ENCODE measurements at places on chromosomes 1 and 21.

GRCh38 chr1:20716232-20716631, 1.6 kb downstream of the KIF17 start:
- no peak for DNase-seq

- DNase-seq = no peak
Measured at GRCh38 chr1:56561227-56562019, 17.9 kb downstream of the PLPP3 start.

- DNase-seq = peak; percentile 53
Measured at GRCh38 chr1:167630568-167631385, 745 bp downstream of the RCSD1 start.

DNA sequence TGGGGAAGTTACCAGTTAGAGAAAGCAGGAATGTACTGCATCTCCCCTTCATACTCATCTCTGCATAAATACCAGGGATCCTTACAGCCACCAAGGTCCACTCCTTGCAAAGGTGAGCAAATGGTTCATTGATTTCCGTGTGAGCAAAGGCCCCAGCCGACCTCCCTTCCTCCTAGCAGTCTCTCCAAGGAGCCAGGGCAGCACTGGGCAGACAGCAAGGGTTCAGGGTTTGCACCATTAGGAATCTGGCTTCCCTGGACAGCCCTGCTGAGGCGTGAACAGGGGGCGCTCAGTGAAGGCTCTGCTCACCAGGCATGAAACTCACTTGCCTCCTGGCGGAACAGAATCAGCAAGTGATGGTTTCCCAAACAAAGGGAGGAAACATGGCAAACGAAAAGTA, 65.7 kb downstream of the MRPL37 start:
- no peak for DNase-seq

GRCh38 chr1:62327360-62328055, 8.3 kb upstream of the KANK4 start:
- no peak for DNase-seq

GRCh38 chr1:1136547-1137230, 20.8 kb upstream of the C1orf159 start:
- DNase-seq = peak; percentile 86

- no peak for DNase-seq
Measured at GRCh38 chr1:3313576-3313950, 140.9 kb upstream of the ARHGEF16 start.

DNA sequence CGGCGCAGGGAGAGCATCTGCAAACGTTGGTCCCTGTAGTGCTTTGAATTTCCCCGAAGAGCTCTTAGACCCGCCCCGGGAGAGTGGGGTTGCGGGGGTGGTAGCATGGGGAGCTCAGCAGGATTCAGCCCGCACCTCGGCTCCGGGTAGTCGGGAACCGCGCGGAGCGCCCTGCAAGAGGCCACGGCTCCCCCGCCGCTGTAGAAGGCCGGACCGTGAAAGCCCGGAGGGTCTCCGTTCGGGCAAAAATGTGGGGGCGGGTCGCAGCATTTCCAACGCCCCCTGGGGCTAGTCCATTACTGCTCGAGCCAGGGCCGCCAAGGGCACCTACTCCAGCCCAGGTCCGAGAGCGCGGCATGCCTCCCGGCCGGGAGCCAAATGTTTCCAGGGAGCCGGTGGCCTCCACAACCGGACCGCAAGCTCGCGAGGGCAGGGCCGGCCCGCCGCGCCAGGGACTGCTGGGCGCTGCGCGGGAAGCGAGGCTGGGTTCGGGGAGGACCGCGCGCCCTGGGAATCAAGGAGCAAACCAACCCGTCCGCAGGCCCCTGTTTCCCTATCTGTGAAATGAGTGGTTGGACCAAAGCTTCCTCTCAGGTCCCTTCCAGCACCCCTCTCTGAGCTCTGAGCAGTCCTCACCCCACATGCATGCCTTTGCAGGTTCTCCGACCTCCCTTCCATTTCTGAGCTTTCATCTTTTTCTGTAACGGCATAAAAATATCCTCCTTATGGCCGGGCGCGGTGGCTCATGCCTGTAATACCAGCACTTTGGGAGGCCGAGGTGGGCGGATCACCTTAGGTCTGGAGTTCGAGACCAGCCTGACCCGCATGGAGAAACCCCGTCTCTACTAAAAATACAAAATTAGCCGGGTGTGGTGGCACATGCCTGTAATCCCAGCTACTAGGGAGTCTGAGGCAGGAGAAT, 775 bp upstream of the TMEM63A start:
- DNase-seq = no peak

- no peak for DNase-seq
Measured at GRCh38 chr1:7534061-7534825, 236.9 kb upstream of the VAMP3 start.

GRCh38 chr21:34017039-34017961, 56.1 kb upstream of the MRPS6 start:
- peak; percentile 36 for DNase-seq

- no peak for DNase-seq
Measured at GRCh38 chr1:202405928-202406327, 57.4 kb downstream of the PPP1R12B start.

- DNase-seq = no peak
Measured at GRCh38 chr1:88101041-88101440, 583.0 kb upstream of the PKN2 start.

DNA sequence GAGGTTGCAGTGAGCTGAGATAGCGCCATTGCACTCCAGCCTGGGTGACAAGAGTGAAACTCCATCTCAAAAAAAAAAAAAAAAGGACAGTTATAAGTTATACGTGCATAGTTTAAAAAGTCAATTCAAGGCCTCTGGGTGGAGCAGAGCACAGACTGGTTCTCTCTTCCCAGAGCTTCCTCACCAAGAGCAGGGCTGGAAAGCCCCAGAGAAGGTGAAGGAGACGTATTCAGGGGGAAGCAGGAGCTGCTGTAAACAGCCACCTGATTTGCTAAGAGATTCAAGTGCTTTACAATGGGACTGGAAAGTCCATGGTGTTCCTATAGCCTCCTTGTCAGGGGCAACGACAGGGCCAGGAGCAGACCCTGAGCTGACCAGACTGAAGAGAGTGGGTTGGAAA, 85.0 kb upstream of the LYST start:
- DNase-seq = no peak

- no peak for DNase-seq
Measured at GRCh38 chr1:185850366-185850765, 116.2 kb downstream of the HMCN1 start.

- DNase-seq = no peak
Measured at GRCh38 chr21:16438761-16439160, 709.0 kb downstream of the USP25 start.

- no peak for DNase-seq
Measured at GRCh38 chr1:57363165-57363564, 60.7 kb downstream of the DAB1 start.

DNA sequence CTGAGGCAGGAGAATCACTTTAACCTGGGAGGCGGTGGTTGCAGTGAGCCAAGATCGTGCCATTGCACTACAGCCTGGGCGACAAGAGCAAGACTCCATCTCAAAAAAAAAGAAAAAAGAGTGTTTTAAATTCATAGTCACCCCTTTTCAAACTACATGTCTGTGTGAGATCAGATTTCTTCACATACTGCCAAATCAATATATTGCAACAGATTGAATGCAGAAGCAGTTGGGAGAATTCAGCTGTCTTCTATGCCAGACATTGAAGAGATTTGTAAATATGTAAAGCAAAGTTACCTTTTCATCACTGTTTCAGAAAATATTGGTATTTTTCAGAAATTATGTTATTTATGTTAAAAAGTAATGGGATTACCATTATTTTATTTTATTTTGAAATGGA, 101.1 kb downstream of the TMEM200B start:
- no peak for DNase-seq

DNA sequence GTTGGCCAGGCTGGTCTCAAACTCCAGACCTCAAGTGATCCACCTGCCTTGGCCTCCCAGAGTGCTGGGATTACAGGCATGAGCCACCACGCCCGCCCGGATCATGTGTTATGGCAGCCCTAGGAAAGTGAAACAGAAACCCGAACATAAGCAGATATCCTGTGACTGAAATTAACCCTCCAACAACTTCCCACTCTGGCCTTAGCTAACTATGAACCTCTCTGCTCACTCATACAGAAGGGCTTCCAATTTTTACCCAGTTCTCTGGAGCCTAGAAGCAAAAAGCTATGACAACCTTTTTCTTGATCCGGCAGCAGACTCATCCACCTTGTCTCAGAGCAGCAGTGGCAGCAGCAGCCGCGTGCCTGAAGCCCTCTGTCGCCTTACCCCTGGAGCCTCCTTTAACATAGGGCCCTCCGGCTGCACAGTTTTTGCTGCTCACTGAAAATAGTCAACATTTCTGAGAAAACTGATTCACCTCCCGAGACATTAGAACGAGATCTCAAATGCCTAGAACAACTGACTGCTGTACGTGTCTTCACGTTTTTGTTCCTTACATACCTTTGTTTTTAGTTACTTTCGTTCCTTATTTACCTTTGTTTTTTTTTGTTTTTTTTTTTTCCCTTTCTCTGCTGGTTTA, 9.3 kb downstream of the CBR1 start:
- DNase-seq = no peak

DNA sequence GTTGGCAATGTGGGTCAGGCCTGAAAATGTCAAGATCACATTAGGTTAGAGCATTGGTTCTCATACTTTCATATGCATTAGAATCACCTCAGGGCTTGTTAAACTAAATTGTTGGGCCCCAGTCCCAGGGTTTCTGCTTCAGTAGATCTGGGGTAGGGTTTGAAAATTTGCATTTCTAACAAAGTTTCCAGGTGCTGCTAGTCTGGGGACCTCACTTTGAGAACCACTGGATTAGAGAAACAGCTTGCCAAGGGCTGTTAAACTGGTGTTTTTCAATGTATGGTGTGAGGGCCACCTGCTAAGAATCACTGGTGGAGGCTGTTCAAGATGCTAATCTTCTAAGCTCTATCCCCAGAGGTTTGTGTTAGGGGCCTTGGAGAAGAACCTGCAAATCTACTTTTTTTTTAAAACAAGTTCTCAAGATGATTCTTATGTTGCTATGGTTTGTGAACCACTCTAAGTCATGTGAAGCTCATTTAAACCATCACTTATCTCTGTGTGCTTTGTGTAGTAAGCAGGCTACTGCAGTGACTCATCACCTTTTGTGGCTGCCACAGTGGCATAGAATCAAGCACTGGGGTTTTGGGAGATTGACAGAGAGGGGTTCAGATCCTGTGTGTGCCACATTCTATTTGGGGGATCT, 152.2 kb downstream of the S1PR1 start:
- DNase-seq = peak; percentile 31

DNA sequence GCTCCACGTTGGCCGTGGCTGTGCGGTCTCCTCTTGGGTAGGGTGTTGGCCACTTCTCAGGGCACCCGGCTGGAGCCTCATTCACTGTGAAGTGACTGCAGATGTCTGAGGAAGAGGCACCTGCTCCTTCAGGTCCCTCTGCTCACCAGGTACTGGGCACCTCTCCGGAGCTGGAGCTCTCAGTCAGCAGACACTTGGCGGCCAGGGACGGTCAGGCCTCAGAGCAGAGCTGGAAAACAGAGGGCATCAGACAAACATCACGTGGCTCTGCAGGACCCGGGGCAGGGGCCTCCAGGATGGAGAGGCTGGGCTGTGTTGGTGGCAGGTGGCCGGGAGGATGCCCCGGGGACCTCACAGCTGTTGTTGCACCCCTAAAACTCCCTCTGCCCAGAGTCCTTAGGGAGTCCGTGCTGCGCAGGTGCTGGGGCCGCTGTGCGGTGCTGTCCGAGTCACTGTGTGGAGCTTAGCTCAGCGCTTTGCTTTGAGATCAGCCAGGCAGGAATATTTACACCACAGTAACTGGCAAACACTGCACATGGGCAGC, 59.7 kb downstream of the SLX9 start:
- DNase-seq = no peak

DNA sequence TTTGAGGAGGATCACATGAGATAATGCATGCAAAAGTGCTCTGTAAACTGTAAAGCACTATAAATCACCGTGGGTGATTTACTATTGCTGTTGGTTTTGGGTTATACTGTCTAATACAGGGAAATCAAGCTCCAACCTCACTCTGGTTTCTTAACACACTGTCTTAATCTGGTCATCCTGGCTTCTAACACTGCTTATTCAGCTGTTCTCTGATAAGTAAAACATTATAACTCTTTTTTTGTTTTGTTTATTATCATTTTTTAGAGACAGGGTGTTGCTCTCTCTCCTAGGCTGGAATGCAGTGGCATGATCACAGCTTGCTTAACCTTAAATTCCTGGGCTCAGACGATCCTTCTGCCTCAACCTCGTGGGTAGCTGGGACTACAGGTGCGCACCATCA, 21.9 kb upstream of the LSM10 start:
- no peak for DNase-seq

GRCh38 chr1:59776960-59777852, 37.5 kb upstream of the HOOK1 start:
- no peak for DNase-seq

- no peak for DNase-seq
Measured at GRCh38 chr1:97396463-97396862, 524.4 kb downstream of the DPYD start.

DNA sequence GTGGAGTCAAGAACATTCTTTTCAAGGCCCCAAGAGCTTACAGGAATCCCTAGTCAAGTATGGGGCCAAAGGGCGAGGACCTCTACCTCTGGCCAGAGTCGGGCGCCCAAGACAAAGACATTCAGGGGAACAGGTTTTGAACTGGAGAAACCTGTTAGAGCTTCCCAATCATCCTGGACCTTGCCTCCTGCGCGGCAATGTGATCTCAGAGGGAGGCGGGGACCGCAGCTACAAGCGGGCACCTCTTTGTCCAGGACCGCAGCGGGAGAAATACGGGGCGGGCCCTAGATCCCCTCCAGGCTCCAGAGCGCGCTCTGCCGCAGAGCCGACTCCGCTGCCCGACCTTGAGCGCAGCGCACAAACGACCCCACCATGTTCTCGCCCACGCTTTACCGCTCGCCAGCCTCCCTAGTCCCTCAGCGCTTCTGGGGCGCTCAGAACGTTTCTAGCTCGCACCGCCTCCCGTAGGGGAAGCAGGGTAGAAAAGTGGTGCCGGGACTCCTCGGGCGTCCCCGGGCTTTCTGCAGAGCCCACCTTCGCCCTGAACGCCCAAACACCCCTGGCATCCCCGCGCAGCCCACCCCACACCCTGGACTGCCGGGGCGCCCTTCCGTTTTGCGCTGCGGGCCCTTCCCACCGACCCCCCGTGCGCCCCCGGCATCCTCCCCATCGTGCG, 28.1 kb downstream of the RABIF start:
- peak; percentile 57 for DNase-seq

Data from GM13977 (cell line).